ENCODE measurements at places on chromosomes 5 and 9.

DNA sequence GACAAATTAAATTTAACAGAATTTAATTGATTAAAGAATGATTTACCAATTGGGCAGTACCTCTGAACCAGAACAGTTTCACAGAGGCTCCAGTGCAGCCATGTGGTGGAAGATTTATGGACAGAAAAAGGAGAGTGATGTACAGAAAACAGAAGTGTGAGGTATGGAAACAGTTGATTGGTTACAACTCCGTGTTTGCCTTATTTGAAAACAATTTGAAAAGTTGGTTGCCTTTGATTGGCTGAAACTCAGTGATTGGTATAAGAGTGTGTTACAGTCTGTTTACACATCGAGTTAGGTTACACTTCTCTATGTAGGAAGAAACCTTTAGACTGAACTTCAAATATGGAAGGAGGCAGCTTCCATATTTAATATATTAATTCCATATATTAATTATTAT, 30.1 kb downstream of the KIAA1958 start:
- no peak for DNase-seq

GRCh38 chr5:77102549-77102948, 15.5 kb upstream of the ZBED3 start:
- no peak for DNase-seq

GRCh38 chr5:178198706-178199105, 5.6 kb upstream of the HNRNPAB start:
- no peak for DNase-seq

- no peak for DNase-seq
These were observed 686.8 kb downstream of the KCTD16 start for GRCh38 chr5:144857454-144857853.

DNA sequence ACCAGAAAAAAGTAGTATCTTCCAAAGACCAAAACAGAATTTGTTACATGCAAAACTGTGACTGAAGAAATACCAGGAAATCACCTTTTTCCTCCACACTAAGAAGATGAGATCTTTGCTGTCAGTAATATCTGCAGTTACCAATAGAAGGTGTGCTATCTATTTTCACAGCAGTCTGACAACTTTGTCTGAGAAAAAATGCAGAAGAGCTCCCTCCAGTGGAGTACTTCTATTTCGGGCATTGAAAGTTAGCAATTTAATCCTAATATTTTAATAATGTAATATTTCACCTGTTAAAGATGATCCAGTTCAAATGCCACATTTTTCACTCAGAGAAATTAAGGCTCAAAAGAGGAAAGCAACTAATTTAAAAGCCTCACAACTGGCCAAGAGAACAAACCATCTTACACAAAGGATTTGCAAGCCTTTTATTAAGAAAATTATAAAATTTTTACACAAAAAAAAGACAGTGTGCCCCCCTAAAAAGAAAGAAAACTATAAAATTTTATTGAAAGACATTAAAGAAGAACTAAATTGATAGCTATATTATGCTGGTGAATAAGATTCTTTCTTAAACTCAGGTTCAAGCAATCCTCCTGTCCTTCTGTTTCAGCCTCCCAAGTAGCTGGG, 50.6 kb downstream of the DEPDC1B start:
- peak; percentile 45 for DNase-seq

DNA sequence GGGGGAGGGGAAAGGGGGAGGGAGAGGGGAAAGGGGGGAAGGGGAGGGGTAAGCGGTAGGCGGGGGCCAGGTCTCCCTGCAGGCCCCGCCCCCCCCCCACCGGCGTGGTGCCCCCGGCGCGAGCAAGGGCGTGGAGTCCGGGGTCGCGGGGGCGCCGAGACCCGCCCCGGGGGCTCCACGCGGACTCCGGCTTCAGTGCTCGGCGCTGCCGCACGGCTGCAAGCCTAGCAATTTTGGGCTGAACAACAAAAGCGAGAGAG, 10.8 kb downstream of the C9orf50 start:
- DNase-seq, result no peak

DNA sequence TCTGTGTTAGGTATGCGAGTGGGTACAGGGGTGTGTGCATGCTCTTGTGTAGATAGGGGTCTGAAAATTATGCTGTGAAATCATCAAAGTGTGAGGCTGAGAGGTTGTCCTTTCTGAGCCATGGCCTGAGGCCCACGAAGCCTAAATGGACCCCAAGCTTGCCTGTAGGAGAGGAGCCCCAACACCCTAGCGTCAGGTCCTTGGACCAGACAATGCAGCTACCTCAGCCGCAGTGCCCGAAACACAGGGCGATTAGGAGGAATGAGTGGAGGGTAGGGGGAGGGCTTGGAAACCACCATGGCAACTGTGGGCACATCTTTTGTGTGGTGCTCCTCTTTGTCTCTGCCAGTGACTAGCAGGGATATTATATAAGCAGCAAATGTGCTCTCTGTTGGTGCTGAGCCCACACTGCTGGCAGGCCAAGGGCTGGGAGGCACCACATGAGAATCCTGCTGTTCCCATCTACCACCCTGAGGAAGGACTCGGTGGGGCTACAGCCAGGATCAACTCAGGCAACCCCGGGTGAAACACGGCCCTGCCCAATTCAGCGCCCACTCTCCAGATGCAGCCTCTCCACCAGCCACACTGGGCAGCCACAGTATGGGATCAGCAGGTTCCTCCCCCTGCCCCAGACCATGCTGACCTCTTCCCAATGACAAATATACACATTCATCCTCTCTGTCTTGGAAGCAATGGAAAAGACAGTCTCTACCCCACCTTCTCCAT, 84.6 kb upstream of the FSTL4 start:
- DNase-seq, result no peak

- no peak for DNase-seq
These were observed 93.5 kb upstream of the RGMB start for GRCh38 chr5:98679963-98680362.

DNA sequence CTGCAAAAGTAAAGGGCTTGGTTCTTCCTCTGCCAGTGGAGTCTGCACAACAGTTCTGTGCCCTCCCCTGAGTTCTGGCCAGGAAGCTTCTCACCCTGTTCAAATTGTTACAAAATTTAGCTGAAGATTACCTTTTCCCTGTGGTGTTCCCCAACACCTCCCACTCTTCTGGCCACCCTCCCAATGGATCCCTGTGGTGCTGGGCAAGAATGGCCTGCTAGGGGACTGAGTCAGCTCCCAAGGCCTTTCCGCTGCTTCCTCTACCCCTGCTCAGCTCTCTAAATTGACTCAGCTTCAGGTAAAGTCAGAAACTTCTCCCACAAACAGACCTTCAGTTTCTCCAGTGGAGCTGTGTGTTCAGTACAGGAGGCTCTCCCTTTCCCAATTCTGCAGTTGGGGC, 186.0 kb downstream of the NR2F1-AS1 start:
- DNase-seq, result no peak

GRCh38 chr9:69809304-69809863, 11.2 kb upstream of the CFAP95 start:
- no peak for DNase-seq

GRCh38 chr9:26673261-26673660, 219.3 kb downstream of the CAAP1 start:
- no peak for DNase-seq

- DNase-seq, result no peak
These were observed 40.8 kb downstream of the GRAMD2B start for GRCh38 chr5:126464016-126464415.

GRCh38 chr9:8027351-8027750, 227.8 kb upstream of the DMAC1 start:
- no peak for DNase-seq

DNA sequence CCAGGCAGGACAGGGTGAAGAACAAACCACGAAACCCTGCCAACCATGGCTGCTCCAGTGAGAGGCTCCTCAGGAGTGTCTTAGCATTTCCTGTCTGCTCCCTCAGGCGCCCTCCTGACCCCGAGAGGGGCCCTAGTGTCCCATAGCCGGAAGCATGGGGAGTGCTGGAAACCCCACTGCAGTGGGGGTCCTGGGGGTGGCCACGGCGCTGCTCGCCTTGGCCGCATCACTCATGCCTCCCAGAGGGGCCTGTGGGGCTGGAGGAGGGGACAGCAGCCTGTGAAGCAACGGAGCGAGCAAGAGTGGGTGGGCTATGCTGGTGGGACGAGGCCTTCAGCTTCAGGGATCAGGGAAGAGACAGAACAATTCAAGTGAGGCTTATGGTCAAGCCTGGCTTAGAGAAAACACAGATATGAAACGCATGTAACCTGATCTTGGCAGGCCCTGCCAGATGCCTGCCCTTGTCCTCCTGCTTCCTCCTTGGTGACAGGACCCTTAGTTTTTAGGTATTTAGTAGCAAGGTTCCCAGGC, 219.1 kb downstream of the FANCC start:
- DNase-seq, result no peak

DNA sequence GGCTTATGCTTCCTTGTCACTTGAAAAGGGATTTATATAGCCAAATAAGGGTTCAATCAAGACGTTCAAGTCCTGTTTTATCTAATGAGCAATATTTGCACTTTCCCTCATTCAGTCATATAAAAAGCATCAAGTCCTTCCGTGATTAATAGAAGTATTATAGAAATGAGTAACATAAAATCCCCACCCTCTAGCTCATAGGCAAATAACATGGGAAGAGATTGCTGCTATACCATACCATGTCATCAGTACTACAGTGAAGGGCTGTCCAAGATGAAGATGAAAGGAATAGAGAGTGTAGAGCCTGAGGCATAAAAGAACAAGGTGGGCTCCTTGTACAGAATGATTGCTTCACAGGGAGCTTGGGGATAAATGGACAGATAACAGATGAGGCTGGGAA, 20.4 kb upstream of the PAPPA start:
- no peak for DNase-seq

DNA sequence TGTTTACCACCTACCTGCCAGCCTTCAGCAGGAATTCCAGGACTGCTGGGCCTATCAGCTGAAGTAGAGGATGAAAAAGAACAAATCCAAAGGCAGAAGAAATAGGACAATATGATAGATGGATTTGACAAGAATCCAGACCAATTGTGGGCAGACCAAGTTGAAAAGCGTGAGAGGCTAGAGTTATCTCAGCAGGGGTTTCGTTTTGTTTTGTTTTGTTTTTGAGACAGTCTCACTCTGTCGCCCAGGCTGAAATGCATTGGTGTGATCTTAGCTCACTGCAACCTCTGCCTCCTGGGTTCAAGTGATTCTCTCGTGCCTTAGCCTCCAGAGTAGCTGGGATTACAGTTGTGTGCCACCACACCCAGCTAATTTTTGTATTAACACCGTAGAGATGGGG, 113.2 kb downstream of the PALM2AKAP2 start:
- no peak for DNase-seq

GRCh38 chr5:154461531-154461930, 15.7 kb downstream of the SAP30L start:
- DNase-seq, result no peak

- no peak for DNase-seq
These were observed 789 bp downstream of the COL27A1 start for GRCh38 chr9:114155995-114156656.

- DNase-seq, result no peak
These were observed 17.1 kb upstream of the SYNPO start for GRCh38 chr5:150623152-150623877.

- DNase-seq, result no peak
These were observed 38.7 kb downstream of the ROPN1L start for GRCh38 chr5:10480237-10480985.
